ENCODE measurements at places on chromosomes 2 and 18.

DNA sequence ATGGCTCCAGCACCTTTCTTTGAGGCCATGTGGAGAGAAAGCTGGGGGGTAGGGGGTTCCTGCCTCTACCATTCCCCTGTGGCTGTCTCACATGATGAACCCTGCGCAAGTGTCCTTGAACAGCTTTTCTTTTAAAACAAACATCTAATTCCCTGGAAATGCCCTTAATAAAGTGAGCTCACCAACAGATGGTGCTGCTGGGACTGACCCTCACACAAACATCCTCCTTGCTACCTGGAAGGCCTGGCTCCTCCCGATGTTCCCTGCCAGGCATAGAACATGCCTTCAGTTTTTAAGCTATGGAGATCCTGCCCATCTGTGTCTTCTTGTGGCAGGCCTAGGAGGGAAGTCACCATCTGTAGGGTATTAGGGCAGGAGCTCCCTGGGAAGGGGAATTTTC lies 60.7 kb upstream of the GATA6 start:
- no peak for DNase-seq

DNA sequence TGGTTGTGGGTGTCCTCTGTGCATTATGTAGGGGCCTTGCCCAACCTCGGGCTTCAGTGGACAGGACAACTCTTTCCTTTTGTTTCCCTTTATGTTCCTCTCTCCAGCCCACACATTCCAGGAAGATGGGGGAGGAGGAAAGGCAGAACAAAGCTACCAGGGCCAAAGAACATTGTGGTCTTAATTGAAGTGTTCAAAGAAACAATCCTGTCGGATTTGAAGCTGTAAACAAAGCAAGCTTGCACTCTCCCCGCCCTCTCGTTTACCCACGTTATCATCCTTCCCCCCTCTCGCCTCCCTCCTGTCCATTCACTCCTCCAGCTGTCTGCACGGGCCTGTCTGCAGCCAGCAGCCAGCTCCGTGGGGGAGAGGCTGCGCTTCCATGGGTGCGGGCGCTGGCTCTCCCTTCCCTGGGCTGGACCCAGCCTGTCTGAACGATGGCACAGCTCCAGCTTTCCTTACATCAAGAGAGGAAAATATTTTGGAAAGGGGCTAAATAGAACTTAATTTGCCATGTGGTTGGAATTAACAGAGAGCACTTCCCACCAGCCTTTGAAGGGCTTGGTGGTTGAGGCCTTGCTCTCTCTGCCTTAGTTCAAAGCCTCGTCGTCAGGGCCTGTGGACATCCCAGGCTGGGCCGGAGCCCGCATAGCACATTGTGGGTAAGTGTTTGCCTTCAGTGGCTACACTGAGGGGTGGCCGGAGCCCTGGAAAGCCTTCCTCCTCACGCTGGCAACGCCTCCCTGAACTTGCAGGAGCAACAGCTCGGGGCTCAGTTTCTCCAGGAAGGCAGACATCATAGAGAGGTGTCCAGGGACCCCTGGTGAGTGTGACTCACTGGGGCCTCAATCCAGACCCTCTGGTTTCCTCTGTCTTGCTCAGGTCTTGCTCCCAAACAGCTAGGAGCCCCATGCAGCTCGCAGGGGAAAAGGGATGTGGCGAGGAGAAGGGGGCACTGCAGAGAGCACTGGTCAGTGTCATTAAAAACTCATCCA lies 60.6 kb upstream of the HS6ST1 start:
- no peak for DNase-seq

GRCh38 chr2:145012214-145012670 lies 492.3 kb upstream of the ZEB2 start:
- DNase-seq, result no peak

DNA sequence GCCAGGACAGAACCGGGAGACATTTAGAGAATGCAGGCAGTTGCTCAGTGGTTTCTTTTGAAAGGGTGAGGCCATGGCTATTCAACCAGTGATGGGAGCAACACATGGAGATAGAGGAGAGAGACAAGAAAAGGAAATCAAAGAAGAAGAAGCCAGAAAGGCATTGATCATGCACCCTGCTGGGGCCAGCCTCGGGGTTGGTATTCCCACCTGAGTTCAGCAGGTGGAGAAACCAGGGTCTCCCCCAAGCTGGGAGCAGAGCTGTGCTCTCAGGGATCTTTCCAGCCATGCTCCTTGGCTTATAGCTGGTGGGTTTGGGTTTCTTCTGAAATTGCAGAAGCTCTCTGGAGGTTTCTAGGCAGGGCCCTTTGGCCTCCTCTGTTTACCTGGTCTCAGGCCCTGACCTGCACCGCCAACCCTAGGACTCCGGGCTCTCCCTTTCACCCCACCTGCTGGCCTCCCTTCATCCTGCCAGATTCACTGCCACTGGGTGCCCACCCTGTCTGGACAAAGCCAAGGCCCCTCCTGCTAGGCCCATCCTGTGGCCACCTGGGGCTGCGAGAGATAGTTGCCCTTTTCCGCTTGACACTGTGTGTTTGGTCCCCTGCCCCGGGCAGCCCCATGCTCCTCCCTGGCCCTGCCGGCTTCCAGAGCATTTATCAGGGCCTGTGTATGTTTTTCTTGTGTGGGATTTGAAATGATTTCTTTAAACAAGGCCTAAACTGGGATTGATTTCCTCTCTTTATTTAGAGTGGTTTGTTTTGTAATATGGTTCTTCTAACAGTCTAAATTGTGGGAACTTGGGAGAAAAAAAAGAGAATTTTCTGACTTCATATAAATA lies 126.7 kb downstream of the DDX1 start:
- no peak for DNase-seq

GRCh38 chr2:53750041-53750768 lies 17.4 kb upstream of the CHAC2 start:
- no peak for DNase-seq

DNA sequence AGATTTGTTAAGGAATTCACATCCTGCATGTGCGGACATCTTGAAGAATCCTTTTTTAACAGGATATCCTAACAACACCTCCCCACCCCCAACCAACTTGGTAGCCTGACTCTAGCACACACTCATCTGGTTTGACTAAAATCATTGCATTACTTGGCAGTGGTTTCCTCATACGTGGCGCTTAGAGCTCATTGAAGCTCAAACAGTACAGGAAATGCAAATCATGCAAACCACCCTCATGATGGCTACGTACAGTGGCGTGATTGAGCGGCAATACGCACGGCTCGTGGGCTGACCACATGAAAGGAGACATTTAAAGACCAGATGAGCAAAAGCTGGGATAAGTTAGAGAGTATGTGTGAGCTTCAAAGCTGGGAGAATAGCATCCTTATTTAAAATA lies 336.2 kb downstream of the ZEB2 start:
- DNase-seq, result peak; percentile 75

- DNase-seq, result no peak
These were observed 818.5 kb upstream of the SALL3 start for GRCh38 chr18:78160961-78161656.

DNA sequence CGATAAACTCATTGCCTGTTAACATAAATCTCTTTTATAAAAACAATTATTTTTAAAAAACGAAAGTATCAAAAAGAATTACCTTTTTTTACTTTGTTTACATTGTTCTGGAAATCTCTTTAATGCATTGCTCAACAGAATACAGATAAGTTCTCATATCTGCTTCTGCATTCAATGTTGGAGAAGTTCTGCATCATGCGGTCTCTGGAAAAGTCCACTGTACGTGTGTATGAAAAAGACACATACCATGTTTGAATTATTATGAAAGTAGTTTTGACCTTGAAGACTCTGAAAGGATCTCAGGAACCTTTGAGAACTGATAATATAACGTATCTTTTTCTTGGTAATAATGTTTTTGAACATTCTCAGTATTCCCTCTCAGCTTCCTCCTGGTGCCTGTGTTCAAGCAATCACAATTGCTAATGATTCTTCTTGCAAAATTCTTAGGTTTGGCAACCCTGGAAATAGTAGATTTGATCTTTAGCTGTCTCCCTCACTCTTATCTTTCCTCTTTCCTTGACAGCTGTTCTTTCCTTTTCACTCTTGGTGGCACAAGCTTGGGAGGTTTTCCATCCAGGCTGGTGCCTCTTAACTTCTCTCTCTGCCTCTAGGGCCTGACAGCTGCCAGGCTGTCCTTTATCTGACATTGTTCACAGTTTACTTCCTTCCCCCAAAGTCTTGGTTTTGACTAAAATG lies 12.4 kb upstream of the IL1R1 start:
- no peak for DNase-seq

GRCh38 chr2:39335930-39336329 lies 92.2 kb upstream of the CDKL4 start:
- DNase-seq, result no peak

DNA sequence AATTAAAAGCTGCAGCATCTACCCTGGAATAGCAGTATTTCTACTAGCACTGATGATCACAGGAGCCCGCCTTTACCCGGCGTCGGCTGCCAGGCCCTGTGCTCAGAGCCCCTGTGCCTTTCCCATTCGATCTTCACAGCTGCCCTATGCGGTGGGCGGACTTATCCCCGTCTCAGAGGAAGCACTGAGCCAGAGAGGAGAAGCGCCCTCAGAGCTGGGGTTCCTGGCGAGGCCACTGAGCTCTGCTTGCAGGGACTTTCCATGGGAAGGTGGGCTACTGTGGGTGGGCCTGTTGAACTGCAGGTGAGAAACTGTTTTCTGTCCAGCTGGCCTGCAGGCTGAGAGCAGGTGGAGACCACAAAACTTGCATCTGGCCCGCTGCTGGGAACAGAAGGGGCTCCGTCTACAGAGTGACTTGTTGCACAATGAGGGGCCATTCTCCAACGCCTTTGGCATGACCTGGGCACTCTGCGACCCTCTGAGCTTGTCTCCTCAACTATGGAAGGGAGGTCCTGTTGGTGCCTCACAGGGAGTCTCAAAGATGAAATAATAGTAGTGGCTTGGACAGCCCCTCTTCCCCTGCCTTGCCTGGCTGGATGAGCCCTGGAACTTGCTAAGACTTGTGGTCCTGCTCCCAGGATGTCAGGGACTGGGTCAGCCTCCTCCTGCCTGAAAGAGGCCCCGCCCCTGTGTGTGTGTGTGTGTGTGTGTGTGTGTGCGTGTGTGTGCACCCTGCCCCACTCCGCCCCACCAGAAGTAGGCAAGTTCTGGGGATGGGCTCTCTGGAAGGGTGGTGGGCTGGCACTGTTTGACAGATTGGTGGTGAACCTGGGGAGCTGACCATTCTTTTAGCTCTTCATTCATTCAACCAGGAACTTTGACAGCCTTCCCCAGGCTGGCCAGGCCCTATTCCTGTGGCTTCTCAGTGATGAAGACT lies 32.7 kb downstream of the GLI2 start:
- DNase-seq, result no peak

- DNase-seq, result no peak
These were observed 59.1 kb downstream of the COL6A3 start for GRCh38 chr2:237354892-237355291.

DNA sequence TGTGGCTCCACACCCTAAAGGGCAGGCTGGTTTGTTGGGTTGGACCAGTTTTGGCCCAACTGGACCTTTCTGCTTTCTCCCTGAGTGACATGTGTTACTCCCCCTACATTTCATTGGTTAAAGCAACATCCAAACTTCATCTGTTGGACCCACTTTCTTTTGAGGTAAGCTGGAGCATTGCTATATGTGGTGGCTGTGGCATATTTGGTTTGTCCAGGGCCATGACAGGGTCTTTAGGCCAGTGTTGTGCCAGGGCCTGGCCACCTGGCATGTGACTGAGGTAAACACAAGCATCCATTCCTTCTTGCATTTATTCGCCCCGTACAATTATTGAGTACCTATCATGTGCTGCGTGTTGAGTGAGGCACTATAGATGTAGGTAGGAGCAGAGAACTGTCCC lies 36.8 kb upstream of the MARCO start:
- DNase-seq, result no peak

GRCh38 chr2:225582355-225583116 lies 183.0 kb downstream of the NYAP2 start:
- no peak for DNase-seq
